Neural progenitor cell (in vitro differentiated cells): ENCODE measurements at places on chromosomes 11 and 22.

- no peak for DNase-seq
These were observed 22.1 kb downstream of the PDE2A start for GRCh38 chr11:72652133-72652532.

- peak; percentile 80 for DNase-seq
These were observed 62.1 kb upstream of the NUP50 start for GRCh38 chr22:45101515-45102227.

DNA sequence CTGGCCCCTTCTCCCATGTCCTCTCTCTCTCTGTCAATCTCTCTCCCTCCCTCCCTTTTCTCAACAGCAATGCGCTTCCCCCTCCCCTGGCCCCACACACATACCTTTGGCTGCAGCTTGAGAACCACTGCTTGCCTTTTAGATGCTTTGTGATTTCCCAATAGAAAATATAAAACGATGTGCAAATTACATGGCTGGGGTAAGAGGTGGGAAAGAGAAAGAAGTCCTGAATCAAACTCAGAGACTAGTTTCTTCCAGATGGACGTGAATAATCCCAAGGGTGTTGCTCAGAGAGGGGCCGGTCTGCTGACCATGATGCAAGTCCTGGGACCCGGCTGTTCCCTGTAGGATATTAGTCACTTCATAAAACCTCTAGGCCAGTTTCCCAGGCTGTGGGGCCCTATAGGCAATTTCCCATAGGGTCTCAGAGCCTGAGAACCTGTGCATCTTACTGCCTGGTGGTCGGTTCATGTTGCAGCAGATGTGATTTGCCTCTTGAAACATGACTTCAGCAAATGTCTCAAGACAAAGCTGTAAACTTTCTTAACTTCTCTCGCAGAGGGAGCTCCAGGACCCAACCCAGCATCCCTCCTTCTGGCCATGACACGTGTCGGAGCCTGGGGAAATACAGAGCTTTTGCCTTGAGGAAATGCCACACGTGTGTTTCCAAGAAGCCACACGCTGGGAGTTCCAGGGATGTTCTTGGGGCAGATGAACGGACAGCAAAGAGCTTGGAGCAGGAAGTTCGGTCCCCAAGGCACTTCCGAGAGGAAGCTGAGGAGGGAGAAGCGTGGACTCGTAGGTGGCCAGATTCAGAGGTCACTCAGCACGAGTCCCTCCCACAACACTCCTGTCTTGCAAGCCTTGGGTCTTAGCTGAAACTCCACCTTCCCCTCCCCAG lies 34.5 kb upstream of the ETS1 start:
- no peak for DNase-seq

- no peak for DNase-seq
These were observed 35.5 kb upstream of the GAB4 start for GRCh38 chr22:17043521-17043920.

GRCh38 chr22:33474587-33474986 lies 416.4 kb upstream of the SYN3 start:
- DNase-seq: no peak

DNA sequence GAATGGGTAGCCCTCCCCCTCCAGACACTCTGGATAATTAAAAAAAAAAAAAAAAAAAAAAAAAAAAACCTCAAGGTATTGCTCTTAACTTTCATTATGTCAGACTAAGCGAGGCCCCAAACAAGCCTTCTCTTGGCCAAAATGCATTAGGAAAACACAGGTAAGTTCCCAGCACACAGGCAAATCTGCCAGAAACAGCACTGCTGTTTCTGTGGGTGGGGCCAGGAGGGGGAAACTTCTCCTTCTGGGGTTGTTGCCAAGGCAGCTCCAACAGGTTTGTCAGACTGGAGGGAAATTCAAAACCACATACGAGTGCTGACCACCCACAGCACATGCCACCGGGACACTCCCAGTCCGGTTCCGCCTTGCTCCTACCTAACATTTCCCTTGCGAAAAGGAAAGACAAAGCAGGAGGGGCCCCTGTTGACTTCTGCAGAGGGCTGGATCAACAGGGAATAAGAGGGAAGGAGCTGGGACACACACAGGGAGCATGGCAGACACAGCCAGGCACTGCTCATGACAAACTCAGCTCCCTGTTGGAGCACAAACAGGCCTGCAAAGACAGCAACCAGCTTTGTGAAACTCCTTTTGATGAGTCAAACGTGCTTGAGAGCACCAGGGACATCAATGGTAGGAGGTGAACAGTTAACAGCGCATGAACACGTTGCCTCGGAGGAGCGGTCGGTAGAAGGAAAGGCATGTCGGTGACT lies 55.0 kb downstream of the MYH9 start:
- DNase-seq: no peak

GRCh38 chr11:73072935-73073481 lies 69.1 kb downstream of the FCHSD2 start:
- no peak for DNase-seq

DNA sequence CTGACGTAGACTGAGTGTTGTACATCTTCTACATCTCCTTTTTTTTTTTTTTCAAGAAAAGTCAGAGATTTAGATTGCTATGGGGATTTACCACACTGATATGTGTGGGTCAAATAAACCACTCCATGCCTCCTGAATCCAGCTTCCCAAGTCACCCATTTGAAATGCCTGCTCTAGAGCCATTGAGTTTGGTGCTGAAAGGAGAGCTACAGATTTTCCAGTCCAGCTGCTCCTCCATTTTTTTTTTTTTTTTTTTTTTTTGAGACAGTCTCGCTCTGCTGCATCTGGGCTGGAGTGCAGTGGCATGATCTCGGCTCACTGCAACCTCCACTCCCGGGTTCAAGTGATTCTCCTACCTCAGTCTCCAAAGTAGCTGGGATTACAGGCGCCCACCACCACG lies 115.2 kb upstream of the TIMP3 start:
- DNase-seq: no peak

GRCh38 chr22:27801616-27802345 lies at the start of gene MN1:
Gene MN1 (minus strand): TSS chr22:27801756. CDS start chr22:27800543, 1,213 bp downstream.
- peak; percentile 85 for DNase-seq

DNA sequence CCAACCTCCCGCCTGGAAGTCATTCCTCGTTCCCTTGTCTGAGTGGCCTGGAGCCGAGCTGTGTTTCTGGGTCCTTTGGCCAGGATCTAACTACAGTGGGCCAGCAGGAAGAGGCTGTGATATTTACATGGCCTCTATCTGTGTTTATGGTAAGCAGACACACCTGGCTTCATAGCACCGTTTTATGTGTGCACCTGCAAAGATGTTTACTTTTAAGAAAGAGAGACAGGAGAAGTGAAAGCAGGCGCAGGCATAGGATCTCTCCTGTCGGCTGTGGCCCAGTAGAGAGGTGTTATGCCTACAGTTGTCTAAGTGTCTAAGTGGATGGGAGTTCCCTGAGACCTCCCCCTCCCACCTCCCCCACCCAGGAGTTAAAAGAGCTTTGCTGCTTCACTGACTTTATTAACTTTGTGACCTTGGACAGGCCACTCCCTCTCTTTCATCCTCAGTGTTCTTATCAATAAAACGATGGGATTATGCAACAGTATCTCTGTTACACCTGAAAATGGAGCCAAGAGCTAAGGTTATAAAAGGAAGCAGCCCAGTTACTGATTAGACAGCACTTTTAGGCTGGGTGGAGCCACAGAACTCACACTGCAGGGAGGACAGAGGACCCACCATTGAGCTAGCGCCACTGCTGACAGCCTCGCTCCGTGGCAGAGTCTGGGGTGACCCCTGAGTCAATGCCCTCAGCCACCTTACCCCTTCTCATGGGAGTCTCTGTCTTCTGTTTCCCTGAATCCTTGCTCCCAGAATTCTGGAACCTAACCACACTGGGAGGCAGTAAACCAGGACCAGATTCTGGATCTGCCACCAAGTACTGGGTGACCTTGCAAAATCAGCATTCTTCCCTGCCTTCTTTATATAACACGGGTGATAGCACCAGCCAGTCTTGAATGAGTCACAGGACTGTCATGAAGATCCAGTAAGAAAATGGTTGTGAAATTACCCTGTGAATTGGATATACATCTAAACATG lies 22.0 kb downstream of the ST14 start:
- DNase-seq: no peak

- DNase-seq: no peak
These were observed 1123.3 kb downstream of the BRD1 start for GRCh38 chr22:48704335-48704734.

GRCh38 chr11:69711822-69712801 lies 8.3 kb upstream of the FGF19 start:
- DNase-seq: peak; percentile 41

DNA sequence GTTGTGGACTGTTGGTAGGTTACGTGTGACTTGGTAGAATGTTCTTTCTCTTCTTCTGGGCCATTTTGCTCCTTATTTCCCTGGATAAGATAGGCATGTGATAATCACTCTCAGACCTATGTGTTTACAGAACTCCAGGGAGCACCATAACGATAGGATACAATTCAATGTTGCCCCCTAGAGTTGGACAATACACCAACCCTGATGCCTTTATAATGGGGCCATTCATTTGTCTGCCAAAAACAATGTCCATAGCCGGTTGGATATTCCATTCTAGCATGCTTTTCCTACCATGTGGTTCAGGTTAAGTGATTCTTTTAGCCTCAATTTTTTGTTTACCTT lies 60.5 kb downstream of the APIP start:
- no peak for DNase-seq

DNA sequence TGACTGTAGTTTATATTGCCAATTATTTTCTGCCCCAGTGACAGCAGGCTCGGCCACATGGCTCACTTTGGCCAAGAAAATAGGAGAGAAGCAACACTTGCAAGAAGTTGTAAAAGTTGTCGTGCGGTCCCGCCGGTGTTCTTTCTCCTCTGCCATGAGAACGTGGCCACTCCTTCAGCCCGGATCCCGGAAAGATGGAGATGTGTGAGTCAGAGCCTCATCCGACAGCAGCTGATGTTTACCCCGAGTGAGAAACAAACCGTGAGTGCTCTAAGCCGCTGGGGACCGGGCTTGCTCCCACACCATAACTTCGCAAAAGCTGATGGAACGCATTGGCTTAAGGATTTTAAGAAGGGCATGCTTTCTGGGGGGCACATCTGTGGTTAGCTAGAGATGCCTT lies 157.0 kb downstream of the CACNA1I start:
- no peak for DNase-seq

DNA sequence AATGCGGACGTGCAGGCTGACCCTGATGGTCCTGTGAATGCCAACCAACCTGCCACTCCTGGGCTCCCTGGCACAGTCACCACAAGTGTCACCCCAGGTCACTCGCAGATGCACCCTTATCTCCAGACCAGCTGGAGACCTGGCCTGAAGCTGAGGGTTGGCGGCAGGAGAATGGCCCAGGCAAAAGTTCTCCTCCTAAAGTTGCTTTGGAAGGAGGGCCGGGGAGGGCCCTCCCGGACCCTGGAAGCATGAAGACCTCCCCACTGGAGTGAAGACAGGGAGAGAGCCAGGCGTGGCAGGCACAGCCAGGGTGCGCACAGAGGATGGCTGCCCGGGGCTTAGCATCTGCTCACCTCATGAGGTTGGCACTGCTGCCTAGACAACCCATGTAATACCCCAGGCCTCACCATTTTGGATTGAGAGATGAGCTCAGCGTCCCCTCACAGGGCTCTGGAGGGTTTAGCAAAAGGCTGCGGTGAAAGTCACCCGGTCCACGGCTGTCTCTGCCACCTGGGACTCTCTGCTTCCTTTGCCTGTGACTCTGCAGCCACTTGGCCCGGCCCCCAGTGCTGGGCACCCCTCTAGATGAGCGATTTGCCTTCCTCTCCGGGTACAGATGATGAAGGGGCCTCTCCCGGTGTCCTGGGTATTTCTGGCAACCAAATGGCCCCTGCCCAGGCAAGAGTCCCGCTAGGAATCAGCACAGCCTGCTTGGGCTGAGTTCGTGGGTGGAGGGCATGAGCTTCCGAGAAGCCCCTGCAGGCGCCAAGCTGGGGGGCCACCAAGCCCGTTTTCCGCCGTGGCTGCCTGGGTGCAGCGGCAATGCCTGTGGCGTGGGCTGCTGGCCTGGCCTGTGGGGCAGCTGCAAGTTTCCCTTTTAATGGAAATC lies 48.3 kb upstream of the SEPTIN5 start:
- DNase-seq: no peak

GRCh38 chr11:7165911-7166310 lies 77.1 kb downstream of the RBMXL2 start:
- peak; percentile 29 for DNase-seq

DNA sequence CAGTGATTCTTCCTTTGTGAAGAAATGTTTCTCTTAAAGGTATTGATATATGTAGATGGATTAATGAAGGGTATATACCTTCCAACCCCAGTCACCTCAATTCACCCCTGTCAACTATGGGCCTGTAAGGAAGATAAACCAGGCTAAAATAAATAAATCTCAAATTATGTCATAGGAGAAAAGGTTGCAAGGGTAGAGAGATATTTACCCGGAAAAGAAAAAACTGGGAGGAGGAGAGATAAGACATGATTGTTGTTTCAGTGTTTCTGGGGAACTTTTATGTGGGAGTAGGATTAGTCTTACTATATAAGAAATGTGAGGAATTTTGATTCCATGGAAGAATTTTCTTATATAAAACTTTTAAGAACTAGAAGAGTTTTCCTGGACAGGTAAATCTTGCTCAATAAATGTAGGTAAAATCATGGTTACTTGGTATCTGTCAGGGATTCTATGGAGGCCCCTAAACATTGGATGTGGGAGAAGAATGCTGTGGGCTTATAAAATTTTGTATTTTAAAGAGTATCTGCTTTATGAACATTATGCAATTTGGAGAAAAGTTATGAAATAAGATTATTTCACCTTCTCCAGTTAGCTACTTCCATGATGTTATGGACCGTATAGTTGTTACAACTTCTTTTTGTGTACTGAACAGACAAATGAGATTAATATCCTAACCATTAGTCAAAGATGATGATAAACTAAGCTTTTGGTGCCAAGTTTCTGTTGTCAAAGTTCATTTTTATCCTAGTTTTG lies 6.4 kb downstream of the YAP1 start:
- no peak for DNase-seq

DNA sequence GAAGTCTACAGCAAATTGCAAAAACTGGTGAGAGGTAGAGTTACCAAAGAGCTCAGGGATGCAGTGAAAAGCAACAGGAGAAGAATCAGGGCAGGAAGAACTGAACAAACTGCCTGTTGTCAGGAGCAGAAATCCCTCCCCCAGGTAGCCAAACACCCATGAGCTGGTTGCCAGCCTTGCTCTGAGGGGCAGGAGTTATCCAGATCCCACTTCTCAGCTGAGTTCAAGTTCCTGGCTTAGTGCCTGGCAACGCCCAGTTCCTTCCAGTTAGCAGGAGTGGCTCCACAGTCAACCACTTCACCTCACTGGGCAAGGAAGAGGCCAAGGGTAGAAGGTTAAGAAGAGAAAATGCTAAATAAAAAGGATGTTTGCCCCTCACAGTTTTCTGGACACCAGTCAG lies 1.9 kb upstream of the MPZL2 start:
- no peak for DNase-seq

GRCh38 chr11:118155776-118156530 lies 3.3 kb upstream of the SCN4B start:
- DNase-seq: no peak

GRCh38 chr11:107473792-107474191 lies 16.2 kb upstream of the CWF19L2 start:
- no peak for DNase-seq

GRCh38 chr11:36123336-36124101 lies 165.7 kb downstream of the COMMD9 start:
- no peak for DNase-seq

- DNase-seq: no peak
These were observed 200.3 kb upstream of the MTNR1B start for GRCh38 chr11:92769112-92769511.

GRCh38 chr11:15942936-15943335 lies 413.4 kb downstream of the SOX6 start:
- DNase-seq: no peak
